Large intestine (tissue), 12 donors: ENCODE measurements at places on chromosomes 1 and 21.
A peak's percentile ranks its signal among the peaks of the same experiment; 100 is the strongest.

- DNase-seq, result no peak
Measured at GRCh38 chr1:167752219-167752985, 30.6 kb downstream of the MPZL1 start.

DNA sequence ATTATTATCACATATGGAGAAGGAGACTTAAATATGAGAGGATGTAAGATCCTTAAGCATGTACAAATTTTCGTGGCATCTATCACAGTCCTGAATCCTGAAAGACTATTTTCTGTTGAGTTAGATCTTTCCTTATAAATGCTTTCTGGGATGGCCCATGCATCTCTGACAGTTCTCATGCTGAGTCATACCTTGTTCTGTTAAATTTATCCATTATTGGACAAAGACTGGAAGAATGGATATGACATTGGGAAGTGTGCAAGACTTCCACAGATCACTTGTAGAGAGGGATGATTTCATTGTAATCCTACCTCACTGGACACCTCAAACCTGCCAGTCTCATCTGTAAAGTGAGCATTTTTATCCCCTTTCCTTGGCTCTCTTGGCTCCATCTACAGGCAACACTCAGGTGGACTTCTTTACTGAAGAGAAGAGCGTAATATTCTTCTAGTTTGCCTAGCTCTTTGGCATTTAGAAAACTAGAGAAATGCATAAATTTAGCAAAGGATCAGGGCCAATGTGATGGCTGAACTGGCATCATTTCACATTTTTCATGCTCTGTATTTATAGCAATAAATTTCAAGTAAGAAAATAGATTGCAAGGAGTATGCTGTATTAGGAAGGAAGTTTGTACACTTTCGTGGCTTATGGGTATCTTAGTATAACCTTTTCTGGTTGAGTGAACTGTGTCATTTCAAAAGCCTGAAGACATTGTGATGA is 128.2 kb downstream of the NFIA start:
- no peak for DNase-seq

- no peak for DNase-seq
Measured at GRCh38 chr1:79501153-79501552, 494.6 kb upstream of the ADGRL4 start.

DNA sequence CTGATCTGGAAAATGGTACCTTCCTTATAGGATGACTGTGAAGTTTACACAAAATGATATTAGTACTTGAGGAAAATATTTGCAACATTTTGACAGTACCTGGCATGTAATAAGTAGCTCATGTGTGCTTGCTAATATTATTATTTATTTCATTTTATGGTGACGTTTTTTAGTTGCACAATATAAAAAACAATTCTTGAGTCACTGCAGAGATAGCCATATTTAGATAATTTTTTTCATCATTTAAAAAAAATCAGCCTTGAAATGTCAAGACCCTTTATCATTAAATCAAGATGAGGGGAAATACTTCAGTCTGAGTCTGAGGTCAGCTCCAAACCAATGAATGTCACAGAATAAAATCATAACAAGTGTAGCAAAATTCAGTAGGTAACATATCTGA is 196.8 kb upstream of the RUNX1 start:
- no peak for DNase-seq

GRCh38 chr21:16709866-16710550 is 802.8 kb upstream of the CXADR start:
- DNase-seq, result no peak

GRCh38 chr1:23177438-23178380 is 9.1 kb upstream of the LUZP1 start:
- DNase-seq, result peak; percentile 51

GRCh38 chr21:23398726-23399125 is 2208.6 kb downstream of the MRPL39 start:
- DNase-seq, result no peak

GRCh38 chr1:171457412-171457811 is 27.9 kb upstream of the PRRC2C start:
- DNase-seq, result no peak

DNA sequence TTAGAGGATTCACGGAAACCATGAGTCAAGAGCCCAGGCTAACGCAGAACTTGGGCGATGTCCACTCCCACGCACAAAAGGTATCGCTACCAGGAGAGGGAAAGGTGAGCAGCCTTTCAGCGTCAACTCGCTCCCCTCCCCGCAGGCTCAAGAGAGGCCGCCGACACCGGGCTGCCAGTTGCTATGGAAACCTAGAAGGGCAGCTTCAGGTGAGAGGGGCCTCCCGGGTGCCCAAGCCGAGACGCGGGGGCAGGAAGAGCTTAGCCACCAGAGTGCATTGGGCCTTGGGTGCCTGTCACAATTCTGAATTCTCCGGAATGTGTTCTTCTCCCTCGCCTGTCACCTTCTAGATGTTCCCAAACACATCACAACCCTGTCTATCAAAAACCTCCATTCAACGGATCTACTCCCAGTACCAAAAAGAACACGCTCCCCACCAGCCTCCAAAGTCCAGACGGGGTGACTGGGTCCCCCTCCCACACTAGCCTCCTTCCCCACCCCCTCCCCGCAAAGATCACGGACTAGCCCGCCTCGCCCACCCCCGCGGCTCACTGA is 694 bp downstream of the MEAF6 start:
- no peak for DNase-seq

DNA sequence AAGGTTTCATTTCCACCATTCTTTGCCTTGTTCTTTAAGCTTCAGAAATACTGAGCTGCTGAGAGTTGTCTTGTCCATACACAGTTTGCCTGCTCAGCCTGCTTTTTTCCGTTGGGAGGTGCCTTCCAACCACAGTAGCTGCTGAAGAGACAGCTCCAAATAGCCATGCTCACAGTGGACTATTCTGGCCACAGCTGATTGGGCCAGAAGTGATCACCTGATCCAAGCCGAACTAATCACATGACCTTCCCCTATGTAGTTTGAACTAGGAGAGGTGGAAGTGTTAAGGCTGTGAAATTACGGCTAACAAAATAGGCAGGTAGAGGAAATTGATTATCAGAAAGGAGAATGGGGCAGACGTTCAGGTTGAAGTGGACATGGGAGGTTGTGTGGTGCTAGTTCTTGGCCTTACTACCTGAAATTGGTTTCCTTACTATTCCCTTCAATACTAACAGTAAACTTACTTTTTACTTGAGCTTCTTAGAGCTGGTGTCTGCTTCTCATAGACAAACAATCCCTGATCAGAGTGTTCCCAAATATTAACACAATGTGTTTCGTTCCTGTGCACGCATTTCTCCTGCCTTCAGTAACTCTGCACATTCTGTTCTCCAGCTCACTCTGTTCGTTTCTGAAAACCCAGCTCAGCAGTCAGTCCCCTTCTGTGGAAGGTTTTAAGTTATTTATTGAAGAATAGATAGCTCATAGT is 136.1 kb downstream of the RWDD3 start:
- no peak for DNase-seq

DNA sequence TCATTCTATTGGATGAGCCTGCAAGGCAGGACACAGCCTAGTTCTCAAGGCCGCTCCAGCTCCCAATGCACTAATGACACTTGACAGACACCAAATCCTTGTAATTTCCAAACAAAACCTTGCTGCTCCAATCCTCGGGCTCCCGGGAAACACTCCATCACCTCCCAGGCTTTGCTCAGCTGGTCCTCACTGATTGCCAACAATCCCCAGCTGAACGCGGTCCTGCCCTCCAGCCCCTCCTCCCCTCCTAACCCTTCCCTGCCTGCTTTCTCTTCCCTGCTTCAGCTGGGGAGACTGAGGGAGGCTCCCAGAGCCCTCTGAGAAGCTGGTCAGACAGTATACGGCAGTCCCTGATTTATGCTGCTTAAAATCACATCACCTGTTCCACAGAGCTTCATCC is 114.4 kb upstream of the TNR start:
- DNase-seq, result no peak

GRCh38 chr1:180544050-180544449 is 14.7 kb upstream of the OVAAL start:
- no peak for DNase-seq

DNA sequence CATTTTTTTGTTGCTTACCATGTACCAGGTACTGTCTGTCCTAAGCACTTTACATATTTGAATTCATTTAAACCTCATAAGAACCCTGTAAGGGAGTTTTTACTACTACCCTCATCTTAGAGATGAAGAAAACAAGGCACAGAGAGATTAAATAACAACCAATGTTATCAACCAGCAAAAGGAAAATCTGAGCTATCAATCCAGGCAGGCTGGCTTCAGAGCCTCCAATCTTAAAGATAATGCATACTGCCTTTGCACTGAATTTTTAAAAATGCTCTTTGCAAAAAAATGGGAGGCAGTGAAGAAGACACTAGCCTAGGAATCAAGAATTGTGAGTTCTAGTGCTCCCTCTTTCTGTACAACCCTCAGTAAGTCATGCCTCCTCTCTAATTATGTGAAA is 18.7 kb downstream of the NDC1 start:
- DNase-seq, result no peak

DNA sequence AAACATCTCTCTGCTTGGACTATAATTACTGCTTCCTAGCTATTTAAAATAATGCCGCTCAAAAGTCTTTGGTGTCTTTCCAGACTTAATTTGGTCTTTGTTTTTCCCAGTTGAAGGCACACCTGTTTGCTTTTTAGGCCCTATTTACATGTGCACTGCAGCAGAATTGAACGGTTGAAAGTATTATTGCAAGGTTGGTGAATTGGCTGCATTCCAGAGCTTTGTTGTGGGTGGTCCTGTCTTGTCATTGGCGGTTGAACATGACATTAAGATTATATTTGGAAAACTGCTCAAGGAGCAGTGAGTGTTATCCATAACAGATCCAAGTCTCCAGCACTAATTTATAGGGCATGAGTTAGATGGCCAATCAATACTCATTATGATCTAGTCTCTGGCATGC is 656.3 kb downstream of the PTPRC start:
- no peak for DNase-seq

- no peak for DNase-seq
Measured at GRCh38 chr1:91891454-91891853, 5.5 kb upstream of the TGFBR3 start.

GRCh38 chr1:6962996-6963911 is 178.0 kb downstream of the CAMTA1 start:
- peak; percentile 78 for DNase-seq

- peak; percentile 63 for DNase-seq
Measured at GRCh38 chr1:91827087-91827458, 58.9 kb downstream of the TGFBR3 start.

DNA sequence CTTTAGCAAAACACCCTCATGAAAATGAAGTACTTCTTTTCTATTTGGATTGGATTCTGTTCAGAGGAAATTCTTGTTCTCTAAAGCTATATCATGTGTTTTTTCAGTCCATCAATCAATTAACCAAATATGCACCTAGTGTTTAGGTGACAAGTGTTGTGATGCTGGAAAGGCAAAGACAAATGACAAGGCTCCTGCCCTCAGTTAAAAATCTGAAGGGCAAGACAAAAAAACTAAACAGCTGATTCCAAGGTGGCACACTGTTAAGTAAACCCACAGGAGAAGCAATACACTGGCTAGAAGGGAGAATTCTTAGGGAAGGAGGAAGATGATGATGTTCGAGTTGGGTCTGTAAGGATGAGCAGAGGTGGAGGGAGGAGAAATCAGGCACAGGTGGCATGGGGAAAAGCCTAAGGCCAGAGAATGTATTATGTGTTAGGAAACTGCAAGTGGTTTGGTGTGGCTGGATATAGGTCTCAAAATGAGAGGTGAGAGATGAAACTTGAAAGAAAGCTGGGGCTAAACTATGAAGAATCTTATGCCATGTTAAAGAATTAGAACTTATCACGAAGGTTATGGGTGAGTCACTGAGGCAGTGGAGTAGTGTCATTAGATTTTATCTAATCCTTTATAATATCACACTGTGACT is 51.8 kb upstream of the GFI1 start:
- no peak for DNase-seq

DNA sequence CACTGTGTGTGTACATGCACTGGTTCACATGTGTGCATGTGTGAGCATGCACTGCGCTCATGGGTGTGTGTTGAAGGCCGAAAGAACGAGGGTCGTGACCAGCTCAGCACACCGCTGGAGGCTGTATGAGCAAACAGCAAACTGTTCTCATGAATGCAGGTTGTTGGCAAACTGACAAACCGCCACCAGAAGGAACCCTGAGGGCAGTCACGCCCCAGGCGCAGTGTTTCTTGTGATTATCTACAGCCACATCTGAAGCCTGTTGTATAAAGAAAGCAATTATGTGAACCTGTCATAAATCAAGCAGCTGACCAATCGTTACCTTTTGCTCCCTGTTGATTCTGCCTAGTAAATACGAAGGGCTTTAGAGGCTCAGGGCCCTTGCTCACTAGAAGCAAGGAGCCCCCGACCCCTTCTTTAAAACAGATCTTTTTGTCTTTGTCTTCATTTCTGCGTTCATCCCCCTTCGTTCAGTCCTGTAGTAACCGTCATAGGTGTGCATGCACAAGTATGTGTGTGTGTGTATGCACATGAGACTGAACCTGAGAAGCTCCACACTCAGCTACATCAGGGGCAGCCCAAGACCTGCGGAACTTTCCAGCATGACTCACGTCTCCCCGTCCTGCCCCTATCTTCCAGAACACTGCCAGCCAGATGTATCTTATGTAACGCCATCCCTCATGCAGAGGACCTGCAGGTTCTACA is 16.8 kb upstream of the RIPK4 start:
- peak; percentile 86 for DNase-seq

GRCh38 chr1:192620071-192620635 is 15.8 kb upstream of the RGS13 start:
- no peak for DNase-seq

DNA sequence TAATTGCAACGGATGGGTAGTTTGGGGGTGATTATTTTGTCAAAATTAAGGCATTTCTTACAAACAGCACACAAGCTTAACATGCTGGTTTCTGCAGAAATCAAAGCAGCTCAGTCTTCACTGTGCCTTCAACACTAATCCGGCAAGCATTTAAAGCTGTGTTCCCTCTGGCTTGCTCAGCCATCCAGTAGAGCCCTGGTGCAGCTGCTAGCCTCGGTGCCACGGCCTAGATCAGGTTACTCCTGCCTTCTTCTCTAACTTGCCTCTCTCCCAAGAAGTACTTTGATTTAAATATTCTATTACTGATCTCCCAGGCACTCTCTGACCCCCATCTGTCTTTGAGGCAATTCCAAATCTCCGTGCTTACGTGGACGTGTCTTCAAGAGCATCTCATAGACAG is 85.6 kb downstream of the GREM2 start:
- no peak for DNase-seq

- peak; percentile 76 for DNase-seq
Measured at GRCh38 chr1:224644553-224645154, 28.5 kb downstream of the CNIH3 start.

DNA sequence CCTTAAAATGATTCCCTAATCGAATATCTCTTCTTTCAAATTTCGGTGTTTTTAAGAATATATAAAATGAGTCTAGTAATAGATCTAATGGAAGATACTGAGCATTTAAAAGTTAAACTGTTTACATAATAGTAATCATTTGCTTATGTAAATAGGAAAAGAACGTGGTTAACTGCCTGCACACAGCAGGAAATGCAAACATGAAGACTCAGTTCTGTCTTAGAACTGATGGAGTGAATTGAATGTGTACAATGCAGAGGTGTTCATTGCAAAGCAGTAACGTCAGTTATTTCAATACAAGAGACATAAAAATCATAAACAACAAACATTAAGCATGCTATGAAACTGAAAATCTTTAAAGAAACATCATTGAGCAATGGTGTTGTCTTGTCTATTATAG is 359.4 kb upstream of the ADAMTS5 start:
- DNase-seq, result no peak
